Activated T-helper 1 cell treated with anti-CD3 and anti-CD28 coated beads, Interleukin-2, amount 50 U/mL, for 16 hours (primary cell): ENCODE measurements at places on chromosomes 3 and 15.

- DNase-seq: no peak
Measured at GRCh38 chr3:138051947-138052802, 42.2 kb downstream of the CLDN18 start.

DNA sequence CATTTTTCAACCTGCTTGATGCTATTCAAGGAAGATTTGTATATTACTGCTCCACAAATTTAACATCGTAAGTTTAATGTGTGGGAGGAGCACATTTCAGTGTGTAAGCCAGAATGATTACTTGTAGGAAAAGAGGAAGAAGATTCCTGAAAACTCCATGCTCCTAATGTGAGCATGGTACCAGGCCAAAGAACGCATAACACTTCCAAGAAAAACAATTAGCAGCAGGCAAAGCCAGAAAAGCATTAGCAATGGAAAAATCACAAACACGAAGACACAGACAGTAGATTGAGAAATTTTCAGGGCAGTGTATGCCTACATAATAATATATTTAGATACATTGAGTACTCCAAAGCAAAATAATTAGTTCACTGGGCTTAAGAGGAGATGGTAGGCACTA is 96.6 kb upstream of the CBLB start:
- DNase-seq: no peak

GRCh38 chr15:60208709-60209108 is 189.1 kb downstream of the ANXA2 start:
- no peak for DNase-seq

DNA sequence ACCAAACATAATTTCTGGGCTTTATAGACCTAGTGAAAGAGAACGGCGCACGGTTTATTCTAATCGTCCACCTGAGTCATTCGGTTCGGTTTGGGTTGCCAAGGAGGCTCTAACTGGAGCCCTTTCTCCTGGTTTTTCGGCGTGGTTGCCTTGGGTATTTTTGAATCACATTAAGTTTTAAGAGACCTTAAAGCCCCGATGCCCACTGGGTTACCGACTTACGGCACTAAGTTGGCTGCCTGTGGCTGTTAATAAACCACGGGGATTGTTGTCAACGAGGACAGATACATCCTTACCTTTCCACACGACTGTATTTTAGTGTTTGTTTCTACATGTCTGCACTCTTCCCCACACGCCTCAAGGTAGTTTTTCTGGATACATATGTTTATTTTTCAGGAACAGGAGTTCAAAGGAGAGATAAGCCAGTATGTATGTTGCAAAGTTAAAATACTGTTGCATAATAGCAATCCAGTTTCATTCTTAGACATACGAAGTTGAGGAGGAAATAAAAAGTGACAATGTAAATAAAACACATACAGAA is 1.2 kb upstream of the ANP32A start:
- DNase-seq: no peak

DNA sequence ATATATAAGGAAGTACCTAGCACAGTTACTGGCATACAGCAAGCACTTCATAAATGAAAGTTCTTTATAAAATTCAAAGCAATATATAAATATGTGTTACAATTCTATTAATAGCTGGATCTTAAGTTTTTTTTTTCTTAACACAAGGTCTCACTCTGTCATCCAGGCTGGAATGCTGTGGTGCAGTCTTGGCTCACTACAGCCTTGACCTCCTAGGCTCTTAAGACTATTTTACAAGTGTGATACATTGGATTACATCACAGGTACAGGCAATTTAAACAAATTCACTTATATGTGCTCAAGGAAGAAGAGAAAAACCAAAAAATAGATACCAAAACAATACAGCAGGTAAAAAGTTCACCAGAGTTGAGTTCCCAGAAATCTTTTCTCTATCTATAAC is 60.6 kb downstream of the ZNF280D start:
- no peak for DNase-seq

GRCh38 chr3:187104933-187105332 is 34.4 kb downstream of the RPL39L start:
- no peak for DNase-seq

- DNase-seq: no peak
Measured at GRCh38 chr15:25901811-25902605, 38.9 kb upstream of the ATP10A start.

GRCh38 chr3:53426918-53427317 is 67.5 kb upstream of the CACNA1D start:
- no peak for DNase-seq

GRCh38 chr3:147712357-147712756 is 303.2 kb downstream of the ZIC1 start:
- no peak for DNase-seq

- DNase-seq: no peak
Measured at GRCh38 chr3:69409831-69410230, 23.9 kb upstream of the FRMD4B start.
